ENCODE measurements at places on chromosomes 16 and 17.

- no peak for DNase-seq
- peaks cover 31% of the 10 kb centered on the region for H3K27me3 ChIP-seq
- no peaks in the 10 kb centered on the region for H3K4me1 ChIP-seq
- peaks cover 3% of the 10 kb centered on the region for H3K36me3 ChIP-seq
- no peak overlapping the region for H3K4me3 ChIP-seq
- H3K27ac ChIP-seq = no peak overlapping the region
These were observed 13.4 kb downstream of the CBFA2T3 start for GRCh38 chr16:88963583-88963982.

DNA sequence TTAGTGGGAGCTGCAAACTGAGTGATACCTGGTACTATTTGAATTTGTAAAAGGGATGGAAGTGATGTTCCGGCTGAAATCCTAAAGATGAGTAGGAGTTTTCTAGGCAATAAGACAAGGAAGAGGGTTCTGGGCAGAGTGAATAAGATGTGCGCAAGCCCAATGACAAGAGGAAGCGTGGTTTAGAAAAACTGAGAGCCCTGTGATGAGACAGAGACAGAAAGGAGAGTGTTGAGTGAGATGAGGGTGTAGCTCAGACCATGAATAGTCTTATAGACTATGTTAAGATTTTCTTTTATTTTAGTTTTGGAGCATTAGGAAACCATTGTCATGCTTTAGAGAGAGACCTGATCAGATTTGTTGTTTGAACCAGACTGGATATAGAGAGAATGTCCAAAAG is 50.2 kb downstream of the COX10 start:
- DNase-seq = no peak
- H3K27me3 ChIP-seq = no peaks in the 10 kb centered on the region
- no peak overlapping the region for H3K27ac ChIP-seq
- H3K4me1 ChIP-seq = peaks cover 59% of the 10 kb centered on the region
- no peak overlapping the region for H3K4me3 ChIP-seq

GRCh38 chr17:53353919-53354351 is 468.8 kb upstream of the KIF2B start:
- H3K4me1 ChIP-seq = no peaks in the 10 kb centered on the region
- no peak overlapping the region for H3K4me3 ChIP-seq
- H3K27ac ChIP-seq = no peak overlapping the region
- H3K27me3 ChIP-seq = no peaks in the 10 kb centered on the region

DNA sequence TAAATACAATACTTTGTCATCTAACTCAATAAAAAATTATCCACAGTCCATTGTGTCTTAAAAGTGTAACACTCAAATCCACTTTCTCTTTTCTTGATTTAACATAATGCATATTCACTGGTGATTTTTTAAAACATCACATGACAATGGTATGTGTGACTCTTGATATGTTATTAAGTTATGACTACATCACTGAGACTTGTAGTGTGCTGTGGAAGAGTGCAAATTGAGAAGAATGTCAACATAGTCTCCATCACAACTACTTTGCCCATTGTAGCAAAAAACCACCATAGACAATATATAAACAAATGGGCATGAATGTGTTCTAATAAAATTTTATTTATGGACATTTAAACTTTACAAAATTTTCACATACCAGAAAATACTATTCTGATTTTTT is 380.7 kb upstream of the PMFBP1 start:
- peaks cover 1% of the 10 kb centered on the region for H3K36me3 ChIP-seq
- no peaks in the 10 kb centered on the region for H3K27me3 ChIP-seq
- no peak overlapping the region for H3K4me3 ChIP-seq
- H3K27ac ChIP-seq = no peak overlapping the region

DNA sequence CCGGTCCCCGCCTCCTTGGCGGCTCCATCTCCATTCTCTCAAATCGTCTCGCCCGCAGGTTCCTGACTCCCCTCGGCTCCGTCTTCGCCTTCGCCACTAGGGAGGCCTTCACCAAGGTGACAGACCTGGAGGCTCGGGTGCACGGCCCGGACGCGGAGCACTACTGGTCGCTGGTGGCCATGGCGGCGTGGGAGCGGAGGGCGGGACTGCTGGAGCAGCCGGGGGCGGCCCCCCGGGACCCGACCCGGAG is 862 bp downstream of the GLTPD2 start:
- DNase-seq = no peak
- H3K36me3 ChIP-seq = peaks cover 6% of the 10 kb centered on the region
- peak overlapping the region; percentile 83 for H3K27ac ChIP-seq
- H3K4me3 ChIP-seq = peak overlapping the region; percentile 86

- H3K27me3 ChIP-seq = no peaks in the 10 kb centered on the region
- no peak for DNase-seq
- H3K4me3 ChIP-seq = no peak overlapping the region
- H3K4me1 ChIP-seq = peaks cover 13% of the 10 kb centered on the region
- no peak overlapping the region for H3K27ac ChIP-seq
These were observed 89.7 kb upstream of the RCVRN start for GRCh38 chr17:9994761-9995160.

DNA sequence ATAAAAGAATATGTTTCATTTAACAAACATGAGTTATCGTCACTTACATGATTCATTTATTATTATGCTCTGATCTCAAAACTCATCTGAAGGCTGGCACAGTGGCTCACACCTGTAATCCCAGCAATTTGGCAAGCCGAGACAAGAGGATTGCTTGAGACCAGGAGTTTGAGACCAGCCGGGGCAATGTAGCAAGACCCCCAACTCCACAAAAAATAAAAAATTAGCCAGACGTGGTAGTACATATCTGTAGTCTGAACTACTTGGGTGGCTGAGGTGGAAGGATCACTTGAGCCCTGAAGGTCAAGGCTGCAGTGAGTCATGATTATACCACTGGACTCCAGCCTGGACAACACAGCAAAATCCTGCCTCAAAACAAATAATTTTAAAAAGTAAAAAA is 16.0 kb downstream of the APPBP2 start:
- H3K4me3 ChIP-seq = no peak overlapping the region
- peak overlapping the region; percentile 2 for H3K27ac ChIP-seq
- peaks cover 35% of the 10 kb centered on the region for H3K4me1 ChIP-seq
- DNase-seq = no peak
- H3K36me3 ChIP-seq = peaks cover 27% of the 10 kb centered on the region
- no peaks in the 10 kb centered on the region for H3K27me3 ChIP-seq

- no peak overlapping the region for H3K27ac ChIP-seq
- peaks cover 11% of the 10 kb centered on the region for H3K4me1 ChIP-seq
- H3K4me3 ChIP-seq = no peak overlapping the region
- no peaks in the 10 kb centered on the region for H3K27me3 ChIP-seq
- no peak for DNase-seq
- peaks cover 5% of the 10 kb centered on the region for H3K36me3 ChIP-seq
These were observed 242.9 kb downstream of the FTO start for GRCh38 chr16:53946746-53947386.

- no peaks in the 10 kb centered on the region for H3K36me3 ChIP-seq
- H3K4me3 ChIP-seq = no peak overlapping the region
- no peaks in the 10 kb centered on the region for H3K4me1 ChIP-seq
- H3K27me3 ChIP-seq = peaks cover 3% of the 10 kb centered on the region
These were observed 131.9 kb downstream of the C16orf95 start for GRCh38 chr16:87185308-87185707.

DNA sequence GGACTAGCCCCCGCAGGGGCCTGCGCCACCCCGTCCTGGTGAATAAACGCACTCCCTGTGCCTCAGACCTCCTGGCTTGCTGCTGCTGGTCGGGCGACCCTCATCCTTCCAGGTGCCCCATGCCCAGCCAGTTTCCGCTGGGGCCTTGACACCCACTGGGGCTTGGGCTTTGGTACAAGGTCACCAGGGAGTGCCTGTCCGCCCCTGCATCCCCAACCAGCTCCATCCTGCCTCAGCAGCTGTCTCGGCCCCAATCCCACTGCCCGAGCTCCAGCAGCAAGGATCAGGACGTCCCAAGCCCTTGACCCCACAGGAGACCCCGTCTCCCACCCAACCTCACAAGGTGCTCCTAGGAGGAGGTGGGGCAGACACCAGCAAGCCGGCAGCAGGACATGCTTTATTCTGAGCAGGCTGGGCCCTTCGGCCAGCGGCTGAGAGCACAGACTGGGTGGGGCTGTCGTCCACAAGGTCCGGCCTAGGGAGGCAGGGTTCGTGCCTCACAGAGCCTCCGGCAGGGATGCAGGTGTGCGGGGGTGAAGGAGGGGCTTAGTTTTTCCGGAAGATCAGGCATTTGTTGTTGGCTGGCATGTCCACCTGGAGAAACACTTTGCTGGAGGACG is 1.9 kb downstream of the METTL26 start:
- no peak for DNase-seq
- H3K4me3 ChIP-seq = peak overlapping the region; percentile 98
- peaks cover 8% of the 10 kb centered on the region for H3K4me1 ChIP-seq
- H3K27ac ChIP-seq = no peak overlapping the region

DNA sequence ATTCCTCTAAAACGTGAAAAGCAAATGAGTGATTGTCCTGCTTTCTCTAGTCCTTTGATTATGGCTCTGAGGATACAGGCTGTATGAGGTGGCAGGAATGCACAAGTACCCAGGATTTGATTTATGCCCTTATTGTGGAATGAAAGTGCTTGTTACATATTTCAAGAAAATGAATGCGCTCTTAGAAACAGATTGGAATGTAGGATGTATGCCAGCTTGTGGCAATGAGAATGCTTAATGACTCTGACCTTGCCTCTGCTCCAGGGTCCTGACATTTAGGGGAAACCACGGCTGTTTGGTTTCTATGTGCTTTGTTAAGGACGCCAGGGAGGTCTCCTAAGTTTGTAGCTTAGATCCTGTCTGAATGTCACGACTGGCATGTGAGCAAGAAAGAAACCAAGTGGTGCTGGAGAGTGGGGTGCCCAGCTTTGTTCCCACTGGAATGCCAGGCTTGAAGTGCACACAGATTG is 22.0 kb downstream of the PRCD start:
- peaks cover 71% of the 10 kb centered on the region for H3K4me1 ChIP-seq
- no peaks in the 10 kb centered on the region for H3K27me3 ChIP-seq
- H3K27ac ChIP-seq = peak overlapping the region; percentile 100
- peaks cover 66% of the 10 kb centered on the region for H3K36me3 ChIP-seq
- H3K4me3 ChIP-seq = peak overlapping the region; percentile 98

DNA sequence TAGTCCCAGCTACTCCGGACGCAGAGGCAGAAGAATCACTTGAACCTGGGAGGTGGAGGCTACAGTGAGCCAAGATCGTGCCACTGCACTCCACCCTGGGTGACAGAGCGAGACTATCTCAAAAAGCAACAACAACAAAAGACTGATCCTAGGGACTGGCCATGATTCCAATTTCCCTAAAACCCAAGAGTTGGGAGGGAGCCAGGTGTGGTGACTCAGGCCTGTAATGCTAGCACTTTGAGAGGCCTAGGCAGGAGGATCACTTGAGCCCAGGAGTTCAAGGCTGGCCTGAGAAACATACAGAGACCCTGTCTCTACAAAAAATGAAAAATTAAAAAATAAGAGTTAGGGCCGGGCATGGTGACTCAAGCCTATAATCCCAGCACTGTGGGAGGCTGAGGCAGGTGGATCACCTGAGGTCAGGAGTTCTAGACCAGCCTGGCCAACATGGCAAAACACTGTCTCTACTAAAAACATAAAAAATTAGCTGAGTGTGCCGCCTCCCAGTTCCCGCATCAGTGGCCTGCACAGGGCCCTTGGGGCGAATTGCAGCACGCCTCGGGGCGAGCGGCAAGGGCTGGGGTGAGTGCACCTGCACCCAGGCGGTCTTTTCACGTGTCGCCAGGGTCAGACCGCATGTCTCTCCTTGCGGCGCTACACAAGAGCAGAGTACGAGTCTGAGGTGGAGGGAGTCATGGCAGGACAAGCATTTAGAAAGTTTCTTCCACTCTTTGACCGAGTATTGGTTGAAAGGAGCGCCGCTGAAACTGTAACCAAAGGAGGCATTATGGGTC is 40.8 kb downstream of the CDH3 start:
- peaks cover 1% of the 10 kb centered on the region for H3K36me3 ChIP-seq
- H3K4me3 ChIP-seq = no peak overlapping the region
- no peaks in the 10 kb centered on the region for H3K27me3 ChIP-seq
- no peak for DNase-seq
- no peak overlapping the region for H3K27ac ChIP-seq
- H3K4me1 ChIP-seq = no peaks in the 10 kb centered on the region

DNA sequence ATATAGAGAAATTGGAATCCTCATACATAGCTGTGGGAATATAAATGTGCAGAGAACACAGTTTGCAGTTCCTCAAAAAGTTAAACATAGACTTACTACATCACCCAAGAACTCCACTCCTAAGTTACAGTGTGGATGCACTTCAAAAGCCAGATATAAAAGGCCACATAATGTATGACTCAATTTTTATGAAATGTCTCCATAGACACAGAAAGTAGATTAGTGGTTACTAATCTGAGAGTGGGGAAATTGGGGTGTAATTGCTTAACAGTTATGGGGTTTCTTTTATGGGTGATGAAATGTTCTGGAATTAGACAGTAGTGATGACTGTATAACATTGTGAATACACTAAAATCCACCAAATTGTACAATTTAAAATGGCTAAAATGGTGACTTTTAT is 60.9 kb downstream of the CACNG1 start:
- H3K4me3 ChIP-seq = no peak overlapping the region
- no peaks in the 10 kb centered on the region for H3K27me3 ChIP-seq
- no peak overlapping the region for H3K27ac ChIP-seq
- peaks cover 48% of the 10 kb centered on the region for H3K36me3 ChIP-seq
- peaks cover 47% of the 10 kb centered on the region for H3K4me1 ChIP-seq

DNA sequence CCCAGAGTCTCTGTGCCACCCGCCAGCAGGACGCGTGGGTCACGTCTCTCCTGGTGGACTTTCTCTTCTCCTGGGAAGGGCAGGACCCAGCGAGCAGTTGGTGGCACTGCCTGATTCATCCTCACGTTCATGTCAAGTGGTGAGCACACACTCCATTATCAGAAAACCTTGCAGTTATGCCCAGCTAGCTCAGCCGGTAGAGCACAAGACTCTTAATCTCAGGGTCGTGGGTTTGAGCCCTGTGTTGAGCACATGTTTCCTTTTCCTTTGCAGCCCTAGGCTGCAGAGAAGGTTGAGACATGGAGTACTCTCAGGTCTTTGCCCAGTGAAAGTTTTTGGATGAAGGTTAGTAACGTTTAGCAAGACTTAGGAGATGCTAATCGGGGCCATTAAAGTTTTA is 8.0 kb downstream of the OR1F1 start:
- peaks cover 5% of the 10 kb centered on the region for H3K4me1 ChIP-seq
- peaks cover 9% of the 10 kb centered on the region for H3K36me3 ChIP-seq
- H3K4me3 ChIP-seq = no peak overlapping the region
- no peak for DNase-seq

- H3K4me1 ChIP-seq = peaks cover 49% of the 10 kb centered on the region
- no peak overlapping the region for H3K27ac ChIP-seq
- H3K4me3 ChIP-seq = no peak overlapping the region
- peaks cover 25% of the 10 kb centered on the region for H3K36me3 ChIP-seq
These were observed 21.7 kb downstream of the GRB2 start for GRCh38 chr17:75383842-75384195.

Measured in central memory CD8-positive, alpha-beta T cell (primary cell).